Activated naive CD8-positive, alpha-beta T cell treated with anti-CD3 and anti-CD28 coated beads, Interleukin-2, amount 10 ng/mL, durations not matched to agents 7 days and 5 days (primary cell): ENCODE measurements at places on chromosomes 2 and 18. TPM values are rescaled to one million over a fixed set of nuclear protein-coding genes. Genes with fewer than 3 reads are reported as not detected.

Gene ASB18
- total RNA-seq: not detected

GRCh38 chr2:224155896-224156295 lies 116.8 kb upstream of the SERPINE2 start:
- no peak for DNase-seq

- DNase-seq: no peak
Observed at GRCh38 chr2:202031246-202031951, 2.3 kb upstream of the FZD7 start.

DNA sequence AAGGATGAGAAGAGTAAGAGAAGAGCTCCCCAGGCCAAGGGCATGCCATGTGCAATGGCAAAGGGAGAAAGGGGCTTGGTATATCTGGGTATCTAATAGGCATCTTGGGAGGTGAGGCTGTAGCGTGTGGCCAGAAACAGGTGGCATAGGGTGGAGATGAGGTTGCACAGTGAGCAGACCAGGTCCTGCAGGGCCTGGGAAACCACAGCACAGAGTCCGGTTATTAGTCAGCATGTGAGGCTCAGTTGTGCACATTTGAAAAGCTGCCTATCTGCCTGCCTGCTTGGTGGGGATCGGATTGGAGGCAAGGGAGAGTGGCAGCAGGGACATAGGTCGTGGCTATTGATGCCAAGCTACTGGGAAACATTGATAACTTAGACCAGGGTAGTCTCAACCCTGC lies 190.6 kb downstream of the TPGS2 start:
- DNase-seq: no peak

GRCh38 chr2:51297488-51297887 lies 265.6 kb upstream of the NRXN1 start:
- no peak for DNase-seq

Gene ARL4C
- 214 TPM for total RNA-seq

GRCh38 chr2:135140606-135141005 lies 88.5 kb downstream of the RAB3GAP1 start:
- no peak for DNase-seq

Gene RNF149
- 90.3 TPM for total RNA-seq

- no peak for DNase-seq
Observed at GRCh38 chr2:102367331-102367971, 11.9 kb downstream of the IL18R1 start.

DNA sequence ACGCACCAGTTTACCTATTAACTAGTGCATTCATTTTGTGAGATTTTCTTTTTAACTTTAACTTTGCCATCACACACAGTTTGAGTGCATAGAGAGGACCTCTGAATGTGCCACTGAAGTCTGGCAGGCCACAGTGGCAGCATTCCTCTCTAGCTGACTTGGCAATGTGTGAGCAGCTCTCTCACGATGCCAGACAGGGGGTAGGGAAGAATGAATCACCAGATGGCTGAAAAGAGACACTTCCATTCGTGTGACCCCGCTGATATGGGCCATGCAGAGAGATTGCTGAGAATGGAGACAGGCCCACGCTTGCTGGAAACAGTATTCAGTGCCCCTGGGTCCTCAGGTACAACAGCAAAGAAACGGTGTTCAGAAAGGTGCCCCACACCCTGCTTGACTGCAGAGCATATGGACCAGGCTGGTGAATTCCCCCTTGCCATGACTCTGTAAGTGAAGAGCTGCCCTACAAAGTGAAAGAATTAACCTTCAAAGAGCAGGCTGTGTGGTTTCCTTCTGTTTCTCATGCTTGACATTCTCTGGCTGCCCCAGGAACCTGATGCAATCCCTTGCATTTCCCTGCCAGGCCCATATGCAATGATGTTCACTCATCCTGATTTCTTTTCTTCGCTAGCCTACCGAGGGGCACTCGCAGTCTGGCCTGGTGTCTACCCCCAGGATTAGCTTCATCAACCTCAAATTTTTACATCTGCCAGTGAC lies 236.1 kb downstream of the CDH20 start:
- no peak for DNase-seq

GRCh38 chr2:221120643-221121042 lies 451.5 kb downstream of the EPHA4 start:
- no peak for DNase-seq

GRCh38 chr2:172462849-172463381 lies 35.5 kb downstream of the ITGA6 start:
- DNase-seq: peak; percentile 58

DNA sequence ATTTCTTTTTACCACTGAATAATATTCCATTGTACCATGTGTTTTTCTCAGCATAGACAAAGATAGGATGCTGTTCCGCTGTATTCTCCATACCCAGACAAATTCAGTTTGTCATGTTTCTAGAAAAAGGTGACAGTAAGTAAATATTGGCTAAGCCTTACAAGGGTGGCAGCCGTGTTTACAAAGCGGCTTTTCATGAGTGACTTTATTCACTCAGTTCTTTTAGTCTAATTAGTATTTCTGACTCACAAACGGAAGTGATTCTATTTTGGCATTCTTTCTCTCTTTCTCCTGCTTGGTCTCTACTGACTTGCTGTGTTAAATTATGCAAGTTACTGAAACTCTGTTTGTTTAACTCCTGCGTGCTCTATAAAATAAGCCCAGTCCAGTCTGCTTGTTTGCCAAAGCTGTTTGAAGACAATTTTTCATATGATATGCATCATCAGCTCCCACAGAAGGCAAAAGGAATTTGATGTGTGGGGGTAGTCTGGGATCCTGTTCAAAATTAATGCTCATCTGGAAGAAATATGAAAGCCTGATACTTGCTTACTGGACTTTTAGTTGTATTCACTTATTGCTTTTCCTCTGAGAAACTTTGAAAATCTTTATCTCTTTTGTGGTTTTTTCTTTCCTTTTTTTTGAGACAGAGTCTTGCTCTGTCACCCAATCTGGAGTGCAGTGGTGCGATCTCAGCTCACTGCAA lies 2.3 kb upstream of the PLEKHH2 start:
- no peak for DNase-seq

DNA sequence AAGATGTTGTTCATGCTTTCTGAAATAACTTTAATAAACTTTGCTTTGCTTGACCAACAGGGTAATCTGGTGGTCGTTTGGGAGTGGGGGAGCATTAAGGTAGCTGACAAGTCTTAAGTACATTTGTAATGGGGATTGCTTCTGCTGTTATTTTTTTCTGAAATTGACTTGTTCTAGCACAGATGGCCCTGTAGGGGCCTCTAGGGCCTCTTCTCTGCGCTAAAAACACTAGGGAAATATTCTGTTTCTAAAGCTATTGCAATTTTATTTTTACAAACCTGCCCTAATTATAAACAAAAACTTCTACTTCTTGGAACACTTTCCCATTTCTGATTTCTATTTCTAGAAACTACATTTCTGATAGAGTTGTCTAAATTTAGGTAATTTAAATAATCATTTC lies 191.3 kb upstream of the KCNJ3 start:
- no peak for DNase-seq

DNA sequence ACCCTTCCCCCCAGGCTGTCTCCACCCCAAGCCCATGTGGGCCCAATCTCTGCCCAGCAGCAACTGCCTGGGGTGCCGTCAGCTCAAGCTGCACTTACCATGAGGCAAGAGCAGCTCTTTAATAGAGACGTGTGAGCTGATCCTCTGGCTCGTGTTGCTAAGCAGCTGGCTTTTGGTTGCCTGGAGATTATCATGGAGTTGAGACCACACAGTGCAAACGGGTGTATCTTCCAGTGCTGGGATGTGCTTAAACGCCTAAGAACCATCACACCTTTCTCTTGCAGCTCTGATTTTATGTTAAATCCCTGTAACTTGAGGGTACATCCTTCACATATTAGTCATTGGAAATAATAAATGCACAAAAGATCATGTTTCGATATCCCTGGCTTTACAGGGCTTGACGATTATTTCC lies 271.1 kb downstream of the PRKCE start:
- no peak for DNase-seq

Gene TSPYL6
- total RNA-seq: not detected

Gene GULP1
- total RNA-seq: not detected

Gene DNAJC5G
- total RNA-seq: not detected

DNA sequence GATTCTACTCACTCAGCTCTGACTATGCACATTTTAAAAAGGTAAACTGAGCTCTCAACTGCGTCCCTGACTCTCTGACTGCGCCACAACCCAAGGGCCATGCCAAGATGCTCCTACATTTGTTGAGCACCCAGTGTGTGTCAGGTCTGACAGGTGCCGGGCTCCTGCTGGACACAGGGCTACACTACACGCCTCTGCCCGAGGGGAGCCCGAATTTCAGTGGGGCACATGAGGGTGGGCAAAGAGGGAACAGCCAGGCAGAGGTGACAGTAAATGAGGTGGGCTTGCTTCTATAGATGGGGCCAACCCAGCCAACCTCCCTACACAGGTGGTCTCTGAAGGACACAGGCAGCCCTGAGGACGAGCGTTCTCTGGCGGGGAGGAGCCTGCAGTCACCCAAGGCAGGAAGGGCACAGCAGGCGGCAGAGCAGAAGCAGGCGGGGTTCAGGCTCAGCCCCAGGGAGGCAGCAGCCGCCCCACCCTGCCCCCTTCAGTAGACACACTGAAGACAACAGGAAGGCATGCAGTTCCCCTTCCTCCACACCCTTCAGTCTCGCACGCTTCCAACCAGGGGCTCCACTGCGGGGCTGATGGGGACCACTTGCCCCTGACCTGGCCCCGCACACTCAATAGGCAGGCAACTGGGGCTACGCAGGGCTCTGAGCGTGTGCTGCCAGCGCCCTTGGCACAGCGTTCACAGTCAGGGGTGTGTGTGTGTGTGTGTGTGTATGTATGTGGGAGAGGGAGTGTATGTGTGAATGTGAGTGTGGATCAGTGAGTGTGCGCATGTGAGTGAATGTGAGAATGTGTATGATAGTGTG lies 98.4 kb downstream of the UXS1 start:
- peak; percentile 79 for DNase-seq

Gene C2orf80
- not detected for total RNA-seq

DNA sequence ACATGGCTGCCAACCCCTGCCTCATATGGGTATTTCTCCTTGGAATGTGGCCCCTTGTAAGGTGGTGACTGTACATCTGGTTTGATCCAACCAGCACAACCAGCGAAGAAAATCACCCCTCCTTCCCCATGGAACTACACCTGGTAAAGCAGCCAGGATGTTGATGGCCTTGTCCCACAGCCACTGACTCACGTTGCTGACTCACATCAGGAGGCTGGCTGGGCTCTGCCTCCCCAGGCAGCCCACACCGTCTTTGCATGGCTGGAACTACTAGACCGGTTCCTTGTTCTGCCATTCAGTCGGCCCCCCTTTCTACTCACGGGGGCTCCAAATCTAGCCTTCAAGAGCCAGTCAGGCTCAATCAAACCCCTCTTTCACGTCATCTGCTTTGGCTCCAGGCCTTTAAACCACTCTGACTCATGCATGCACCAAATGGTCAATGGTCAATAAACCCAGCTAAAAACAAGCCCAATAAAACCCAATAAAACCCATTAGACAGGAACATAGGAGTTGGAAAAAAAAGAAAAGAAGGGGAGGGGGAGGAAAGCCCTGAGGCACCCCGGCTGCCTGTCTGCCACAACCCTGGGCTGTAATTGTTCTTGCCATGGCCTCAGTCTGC lies 114.8 kb downstream of the PLB1 start:
- no peak for DNase-seq

DNA sequence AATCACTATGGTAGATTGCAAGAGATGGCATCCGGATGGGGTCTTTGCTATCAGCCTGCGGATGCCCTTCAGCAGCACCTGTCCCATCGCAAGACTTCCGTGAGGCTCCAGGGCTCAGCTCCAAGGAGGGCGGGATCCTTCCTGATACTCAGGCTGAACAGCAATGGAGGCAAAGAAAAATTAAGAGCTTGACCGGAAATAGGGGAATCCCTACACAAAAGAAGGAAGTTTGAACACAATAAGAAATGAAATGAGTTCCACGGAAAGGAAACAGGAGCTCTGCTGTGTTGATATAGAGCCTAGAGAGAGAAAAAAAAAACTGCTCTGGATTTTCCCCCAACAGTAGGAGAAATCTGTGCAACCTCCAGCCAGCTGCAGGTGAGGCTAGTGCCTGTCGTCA lies 91.9 kb downstream of the ARL4C start:
- no peak for DNase-seq

GRCh38 chr2:218859556-218859987 lies at the start of gene WNT6:
TSS of gene WNT6 (plus strand) at chr2:218859805. CDS start at chr2:218860038, 233 bp downstream.
- DNase-seq: peak; percentile 40

Gene MREG
- 7.0 TPM for total RNA-seq

DNA sequence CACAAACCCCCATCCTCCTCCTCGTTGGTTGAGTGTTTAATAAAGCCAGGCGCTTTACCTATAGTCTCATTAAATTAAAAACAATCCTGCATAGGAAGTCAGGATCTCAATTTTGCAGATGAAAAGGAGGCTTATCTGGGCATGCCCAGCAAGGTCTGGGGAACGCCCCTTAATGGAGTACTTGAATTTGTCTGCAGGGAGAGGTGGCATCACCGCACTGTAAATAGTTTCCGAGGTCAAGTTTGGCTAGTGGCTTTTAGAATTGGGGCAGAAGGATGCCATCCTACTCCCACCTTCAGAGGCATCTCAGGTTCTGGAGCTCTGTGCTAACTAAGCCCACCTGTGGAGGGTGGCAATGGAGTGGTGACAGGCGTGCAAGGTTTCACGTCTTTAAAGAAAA lies 149.2 kb downstream of the TGIF1 start:
- no peak for DNase-seq

DNA sequence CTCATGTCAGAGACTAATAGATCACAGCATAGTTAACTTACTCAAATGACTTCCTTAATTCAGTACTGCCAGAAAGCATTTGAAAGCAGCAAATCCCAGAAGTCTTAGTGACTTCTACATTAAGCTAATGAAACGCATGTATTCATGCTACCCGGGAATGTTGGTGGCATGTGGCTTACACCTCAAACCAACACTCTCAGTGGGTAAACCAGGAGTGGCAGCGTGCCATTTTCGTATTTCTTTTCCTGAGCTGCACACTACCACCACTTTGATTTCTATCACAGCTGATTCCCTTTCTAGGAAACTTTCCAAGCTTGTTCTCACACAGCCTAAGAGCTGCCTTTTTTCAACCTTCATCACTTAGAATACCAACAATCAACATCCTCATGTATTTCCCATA lies 646.6 kb downstream of the NRXN1 start:
- DNase-seq: no peak

Gene CARF
- 14.6 TPM for total RNA-seq

DNA sequence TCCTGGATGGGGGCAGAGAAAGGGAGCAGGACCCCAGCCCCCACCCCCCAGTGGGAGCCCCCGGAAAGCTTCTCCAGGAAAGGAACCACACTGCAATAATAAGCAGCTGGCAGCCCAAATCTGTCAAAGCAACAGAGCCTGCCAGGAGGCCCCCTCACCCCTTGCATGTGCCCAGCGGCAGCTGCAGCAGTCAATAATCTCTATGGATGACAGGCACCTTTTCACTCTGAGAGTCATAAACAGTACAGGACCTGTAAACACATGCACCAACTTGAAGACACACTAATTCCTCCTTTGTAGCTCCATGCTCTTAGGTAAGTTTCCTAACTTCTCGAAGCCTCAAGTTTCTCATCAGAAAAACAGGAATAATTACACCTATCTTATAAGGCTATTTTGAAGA lies 26.2 kb upstream of the KDM3A start:
- no peak for DNase-seq
